Mucosa of gallbladder (tissue), 1 donor: ENCODE measurements at places on chromosomes 1 and 21. TPM values are rescaled to one million over a fixed set of nuclear protein-coding genes. Genes with fewer than 3 reads are reported as not detected.

Gene SPOCD1
- 1.8 TPM for total RNA-seq

Gene LEFTY2
- 0.23 TPM for total RNA-seq

Gene LCE2B
- not detected for total RNA-seq

Gene OR2T29
- total RNA-seq, result not detected

Gene EMC1
- 38.8 TPM for total RNA-seq

Gene CTBS
- 18.5 TPM for total RNA-seq

Gene SLAMF9
- total RNA-seq, result not detected

Gene MRPS14
- total RNA-seq, result 35.5 TPM

Gene LAMC2
- 24.5 TPM for total RNA-seq

Gene GPR37L1
- 0.14 TPM for total RNA-seq

Gene MPL
- total RNA-seq, result not detected

Gene A3GALT2
- not detected for total RNA-seq

Gene ACTL8
- total RNA-seq, result not detected

Gene MYBPH
- not detected for total RNA-seq

Gene ALDH4A1
- 26.4 TPM for total RNA-seq

Gene FCRL6
- total RNA-seq, result 0.81 TPM

Gene SPATA45
- 0.60 TPM for total RNA-seq

Gene TMEM125
- 75.9 TPM for total RNA-seq

Gene PLA2G4A
- total RNA-seq, result 11.0 TPM

Gene ALG14
- 8.5 TPM for total RNA-seq

Gene NTNG1
- 1.6 TPM for total RNA-seq

Gene IGFN1
- 0.40 TPM for total RNA-seq

Gene ZMPSTE24
- 64.8 TPM for total RNA-seq

Gene CCDC27
- not detected for total RNA-seq
